ENCODE measurements at places on chromosomes 2 and 18. TPM values are rescaled to one million over a fixed set of nuclear protein-coding genes. Genes with fewer than 3 reads are reported as not detected.

The DPP10 gene
- total RNA-seq, result 0.84 TPM

The OTOS gene
- total RNA-seq, result not detected

The ACOXL gene
- not detected for total RNA-seq

The DCC gene
- not detected for total RNA-seq

The TMEM214 gene
- 28.0 TPM for total RNA-seq

The ABHD1 gene
- 0.04 TPM for total RNA-seq

The REG1B gene
- not detected for total RNA-seq

The TGFA gene
- total RNA-seq, result 15.3 TPM

The PRKAG3 gene
- total RNA-seq, result not detected

The FKBP7 gene
- total RNA-seq, result 9.7 TPM

The LYG2 gene
- 0.15 TPM for total RNA-seq

The GPR45 gene
- not detected for total RNA-seq

The ACP1 gene
- 290 TPM for total RNA-seq

The PLEK gene
- not detected for total RNA-seq

The ATOH8 gene
- total RNA-seq, result 0.13 TPM

The UGT1A10 gene
- 0.10 TPM for total RNA-seq

DNA sequence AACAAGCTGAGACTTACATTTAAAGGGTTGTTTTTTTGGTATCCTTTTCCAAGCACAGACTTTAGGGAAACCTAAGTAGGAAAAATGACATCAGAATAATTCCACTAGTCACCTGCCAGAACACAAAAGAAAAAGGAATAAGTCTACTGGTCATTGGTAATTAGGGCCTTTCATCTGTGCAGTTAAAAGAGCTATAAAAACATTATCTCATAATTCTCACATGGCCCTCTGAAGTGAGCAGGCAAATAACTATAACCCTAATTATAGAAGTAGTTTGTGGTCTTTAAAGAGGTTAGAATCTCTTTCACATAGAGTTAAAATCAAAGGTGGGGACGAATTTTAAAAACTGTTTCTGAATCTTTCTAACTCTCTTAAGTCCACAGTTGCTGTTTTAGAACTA, 111.1 kb upstream of the B3GNT2 start:
- no peak overlapping the region for H3K4me3 ChIP-seq
- no peaks in the 10 kb centered on the region for H3K27me3 ChIP-seq
- no peak for DNase-seq
- no peaks in the 10 kb centered on the region for H3K36me3 ChIP-seq

- H3K27ac ChIP-seq, result no peak overlapping the region
- DNase-seq, result no peak
- H3K4me1 ChIP-seq, result no peaks in the 10 kb centered on the region
- H3K4me3 ChIP-seq, result no peak overlapping the region
- no peaks in the 10 kb centered on the region for H3K36me3 ChIP-seq
- H3K27me3 ChIP-seq, result no peaks in the 10 kb centered on the region
These were observed 369.3 kb downstream of the ARHGAP15 start for GRCh38 chr2:143498496-143498895.

- no peak overlapping the region for H3K4me3 ChIP-seq
- no peak overlapping the region for H3K27ac ChIP-seq
- H3K36me3 ChIP-seq, result no peaks in the 10 kb centered on the region
These were observed 74.2 kb downstream of the CDK15 start for GRCh38 chr2:201880579-201880978.

DNA sequence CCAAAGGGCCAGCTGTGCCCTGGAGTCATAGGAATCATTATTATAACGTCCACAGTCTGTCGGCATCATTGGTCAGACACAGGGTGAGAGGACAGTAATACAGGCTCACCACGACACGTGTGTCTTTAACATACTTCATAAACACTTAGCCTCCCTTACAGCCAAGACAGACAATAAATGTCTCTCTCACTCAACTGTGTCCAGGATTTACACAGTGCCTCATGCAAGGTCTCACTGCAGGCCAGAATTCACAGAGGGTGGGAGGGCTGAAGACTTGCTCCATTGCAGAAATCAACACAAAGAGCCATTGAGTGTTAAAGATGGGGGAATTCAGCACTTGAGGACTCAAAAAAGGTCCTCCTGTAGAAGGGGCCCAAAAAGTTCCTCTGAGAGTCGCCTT, 210.5 kb downstream of the BCL2 start:
- H3K27ac ChIP-seq, result no peak overlapping the region
- DNase-seq, result no peak
- no peak overlapping the region for H3K4me3 ChIP-seq
- peaks cover 5% of the 10 kb centered on the region for H3K27me3 ChIP-seq
- H3K36me3 ChIP-seq, result no peaks in the 10 kb centered on the region

GRCh38 chr2:217909156-217909820, 93.5 kb downstream of the TNS1 start:
- H3K27me3 ChIP-seq, result no peaks in the 10 kb centered on the region
- H3K4me3 ChIP-seq, result no peak overlapping the region
- DNase-seq, result peak; percentile 38
- peaks cover 84% of the 10 kb centered on the region for H3K4me1 ChIP-seq
- no peak overlapping the region for H3K27ac ChIP-seq

DNA sequence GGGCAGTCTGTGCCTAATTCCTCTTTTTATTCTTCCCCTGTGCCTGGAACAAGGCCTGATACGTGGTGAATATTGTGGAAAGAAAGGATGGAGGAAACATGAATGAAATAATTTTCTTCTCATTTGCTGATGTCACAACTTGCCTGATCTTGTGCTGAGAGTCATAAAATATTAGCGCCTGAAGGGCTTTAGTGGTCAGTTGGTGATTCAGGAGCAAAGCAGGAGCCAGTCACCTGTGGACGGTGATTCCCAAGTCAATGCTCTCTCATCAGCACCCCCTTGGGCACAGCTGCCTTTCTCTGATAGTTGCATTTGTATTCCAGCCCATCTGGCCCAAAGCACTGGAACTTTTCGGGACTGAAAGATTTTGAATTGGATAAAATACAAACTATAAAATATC, 502.6 kb upstream of the RAB12 start:
- no peak overlapping the region for H3K27ac ChIP-seq
- no peaks in the 10 kb centered on the region for H3K36me3 ChIP-seq
- no peak for DNase-seq
- H3K4me1 ChIP-seq, result no peaks in the 10 kb centered on the region
- no peak overlapping the region for H3K4me3 ChIP-seq

DNA sequence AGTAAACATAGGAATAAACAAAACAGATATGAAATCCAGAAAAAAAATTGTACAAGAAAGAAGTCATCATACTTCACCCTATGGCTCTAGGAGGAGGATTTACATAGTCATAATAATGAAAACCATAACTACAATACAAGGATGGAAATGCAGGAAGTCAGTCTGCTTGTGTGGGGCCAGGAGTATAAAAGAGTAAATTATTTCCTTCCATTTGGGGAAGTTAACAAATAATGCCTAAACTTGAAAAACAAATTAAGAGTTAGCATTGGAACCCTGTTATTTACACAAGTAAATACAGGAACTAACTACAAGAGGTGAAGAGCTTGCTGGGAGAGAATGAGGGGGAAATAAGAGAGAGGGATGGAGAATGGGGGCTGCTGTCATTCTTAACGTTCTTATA, 15.4 kb downstream of the TMEM163 start:
- H3K4me3 ChIP-seq, result no peak overlapping the region
- no peaks in the 10 kb centered on the region for H3K36me3 ChIP-seq
- H3K27me3 ChIP-seq, result no peaks in the 10 kb centered on the region
- H3K27ac ChIP-seq, result no peak overlapping the region

GRCh38 chr2:50765146-50765545, 266.8 kb downstream of the NRXN1 start:
- no peak for DNase-seq
- H3K4me3 ChIP-seq, result no peak overlapping the region
- no peak overlapping the region for H3K27ac ChIP-seq
- no peaks in the 10 kb centered on the region for H3K4me1 ChIP-seq

GRCh38 chr18:44518666-44519065, 162.0 kb upstream of the SETBP1 start:
- H3K36me3 ChIP-seq, result no peaks in the 10 kb centered on the region
- H3K27ac ChIP-seq, result no peak overlapping the region
- no peaks in the 10 kb centered on the region for H3K4me1 ChIP-seq
- no peaks in the 10 kb centered on the region for H3K27me3 ChIP-seq
- H3K4me3 ChIP-seq, result no peak overlapping the region
- no peak for DNase-seq

GRCh38 chr2:223383315-223383714, 218.8 kb downstream of the SCG2 start:
- H3K4me1 ChIP-seq, result no peaks in the 10 kb centered on the region
- H3K4me3 ChIP-seq, result no peak overlapping the region
- no peak for DNase-seq
- no peaks in the 10 kb centered on the region for H3K36me3 ChIP-seq

DNA sequence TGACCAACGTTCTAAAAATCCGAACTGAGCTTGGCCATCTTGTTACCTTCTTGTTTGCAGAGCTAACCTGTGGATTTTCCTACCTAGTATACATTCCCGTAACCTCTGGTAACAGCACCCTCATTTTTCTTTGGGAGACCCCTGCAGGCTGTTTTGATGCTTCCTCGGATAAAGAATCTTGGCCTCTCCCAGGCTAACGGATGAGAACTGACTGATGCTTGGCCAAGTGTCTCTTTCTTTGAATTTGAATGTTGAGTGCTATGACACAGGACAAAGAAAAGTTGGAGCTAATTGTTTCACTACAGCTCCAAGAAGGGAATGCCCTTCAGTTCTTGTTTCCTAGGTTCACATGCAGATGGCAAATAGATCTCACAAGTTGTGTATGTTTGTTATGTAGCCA, 19.3 kb upstream of the CAVIN2 start:
- H3K4me3 ChIP-seq, result no peak overlapping the region
- H3K36me3 ChIP-seq, result no peaks in the 10 kb centered on the region
- peaks cover 92% of the 10 kb centered on the region for H3K4me1 ChIP-seq

DNA sequence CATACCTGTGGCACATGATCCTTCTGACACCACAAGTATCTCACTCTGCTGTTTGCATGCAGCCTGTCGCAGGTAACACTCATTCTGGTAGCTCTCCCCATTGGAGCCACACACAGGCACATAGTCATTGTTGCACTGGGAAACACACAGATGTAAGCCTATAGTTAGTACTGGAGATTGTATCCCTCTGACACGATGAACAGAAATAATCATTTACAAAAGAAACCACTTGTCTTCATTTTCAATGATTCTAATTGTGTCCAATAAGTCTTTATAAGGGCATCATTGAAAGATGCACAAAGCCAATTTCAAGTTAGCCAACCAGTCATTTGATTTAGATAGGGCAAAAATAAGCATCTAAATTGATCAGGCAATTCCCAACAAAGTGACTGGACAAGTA, 10.4 kb downstream of the TMEFF2 start:
- H3K36me3 ChIP-seq, result no peaks in the 10 kb centered on the region
- H3K4me3 ChIP-seq, result no peak overlapping the region
- H3K4me1 ChIP-seq, result no peaks in the 10 kb centered on the region
- no peak for DNase-seq

- no peaks in the 10 kb centered on the region for H3K4me1 ChIP-seq
- no peak overlapping the region for H3K27ac ChIP-seq
- DNase-seq, result no peak
- no peaks in the 10 kb centered on the region for H3K27me3 ChIP-seq
These were observed 60.6 kb downstream of the SERTAD2 start for GRCh38 chr2:64593035-64593655.

GRCh38 chr2:205496772-205497171, 185.5 kb upstream of the NRP2 start:
- H3K27me3 ChIP-seq, result no peaks in the 10 kb centered on the region
- no peak overlapping the region for H3K27ac ChIP-seq
- no peak for DNase-seq
- H3K36me3 ChIP-seq, result no peaks in the 10 kb centered on the region
- H3K4me3 ChIP-seq, result no peak overlapping the region

GRCh38 chr18:59906203-59906602, 6.4 kb downstream of the PMAIP1 start:
- no peak overlapping the region for H3K4me3 ChIP-seq
- H3K4me1 ChIP-seq, result no peaks in the 10 kb centered on the region
- peaks cover 8% of the 10 kb centered on the region for H3K27me3 ChIP-seq
- H3K36me3 ChIP-seq, result no peaks in the 10 kb centered on the region
- H3K27ac ChIP-seq, result no peak overlapping the region

DNA sequence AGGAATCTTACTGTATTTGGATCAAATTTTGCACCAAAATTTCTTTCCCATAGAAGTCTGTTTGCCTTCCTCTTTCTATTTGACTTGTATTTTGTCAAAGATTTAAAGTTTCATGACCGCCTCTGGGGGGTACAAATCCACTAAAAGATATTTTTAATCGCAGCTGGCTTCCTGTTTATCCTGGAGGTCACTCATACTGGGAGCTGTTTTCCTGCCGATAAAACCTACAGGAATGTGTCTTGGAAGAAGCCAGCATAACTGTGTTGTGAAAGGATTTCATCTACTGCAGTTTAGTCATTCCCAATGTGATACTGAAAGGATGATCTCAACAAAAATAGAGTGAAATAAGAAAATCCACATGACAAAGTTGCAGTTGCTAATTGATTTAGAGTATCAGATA, 184.0 kb downstream of the RIT2 start:
- no peaks in the 10 kb centered on the region for H3K36me3 ChIP-seq
- no peak for DNase-seq
- no peaks in the 10 kb centered on the region for H3K27me3 ChIP-seq
- H3K27ac ChIP-seq, result no peak overlapping the region
- no peaks in the 10 kb centered on the region for H3K4me1 ChIP-seq

GRCh38 chr2:226600802-226601201, 198.8 kb downstream of the IRS1 start:
- DNase-seq, result no peak
- no peaks in the 10 kb centered on the region for H3K36me3 ChIP-seq
- no peak overlapping the region for H3K27ac ChIP-seq

GRCh38 chr2:98127229-98127989, 40.4 kb downstream of the VWA3B start:
- H3K27ac ChIP-seq, result no peak overlapping the region
- no peaks in the 10 kb centered on the region for H3K4me1 ChIP-seq
- peaks cover 67% of the 10 kb centered on the region for H3K27me3 ChIP-seq
- no peaks in the 10 kb centered on the region for H3K36me3 ChIP-seq
- H3K4me3 ChIP-seq, result no peak overlapping the region
- DNase-seq, result no peak

- no peaks in the 10 kb centered on the region for H3K4me1 ChIP-seq
- no peaks in the 10 kb centered on the region for H3K36me3 ChIP-seq
- H3K4me3 ChIP-seq, result no peak overlapping the region
- no peaks in the 10 kb centered on the region for H3K27me3 ChIP-seq
- H3K27ac ChIP-seq, result no peak overlapping the region
- DNase-seq, result no peak
These were observed 302.4 kb downstream of the SLC4A3 start for GRCh38 chr2:219929835-219930234.

GRCh38 chr2:67616749-67617148, 219.6 kb downstream of the ETAA1 start:
- H3K4me3 ChIP-seq, result no peak overlapping the region
- H3K27me3 ChIP-seq, result no peaks in the 10 kb centered on the region
- no peak overlapping the region for H3K27ac ChIP-seq
- H3K4me1 ChIP-seq, result no peaks in the 10 kb centered on the region

DNA sequence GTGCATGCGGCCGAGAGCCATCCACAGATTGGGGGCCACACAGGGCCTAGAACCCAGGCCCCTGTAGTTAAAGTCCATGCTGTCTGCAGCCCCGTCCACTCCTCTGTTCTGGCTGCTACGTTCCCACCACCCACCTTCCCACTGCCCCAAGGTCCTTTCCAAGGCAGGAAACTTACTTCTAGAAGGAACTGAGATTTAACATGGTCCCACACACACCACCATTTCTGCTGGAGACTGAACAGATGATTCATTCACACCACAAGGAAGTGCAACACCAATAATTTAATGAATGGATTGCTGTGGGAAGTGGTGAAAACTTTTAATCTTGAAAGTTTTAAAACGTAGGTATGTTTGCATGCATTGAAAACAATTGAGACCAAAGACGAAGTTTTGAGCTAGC, 95.2 kb downstream of the LBH start:
- DNase-seq, result no peak
- no peaks in the 10 kb centered on the region for H3K4me1 ChIP-seq
- H3K27me3 ChIP-seq, result no peaks in the 10 kb centered on the region
- H3K4me3 ChIP-seq, result no peak overlapping the region
- H3K27ac ChIP-seq, result no peak overlapping the region
- H3K36me3 ChIP-seq, result no peaks in the 10 kb centered on the region

Measured in HepG2 (cell line).